ENCODE measurements at places on chromosomes 5 and 9.

DNA sequence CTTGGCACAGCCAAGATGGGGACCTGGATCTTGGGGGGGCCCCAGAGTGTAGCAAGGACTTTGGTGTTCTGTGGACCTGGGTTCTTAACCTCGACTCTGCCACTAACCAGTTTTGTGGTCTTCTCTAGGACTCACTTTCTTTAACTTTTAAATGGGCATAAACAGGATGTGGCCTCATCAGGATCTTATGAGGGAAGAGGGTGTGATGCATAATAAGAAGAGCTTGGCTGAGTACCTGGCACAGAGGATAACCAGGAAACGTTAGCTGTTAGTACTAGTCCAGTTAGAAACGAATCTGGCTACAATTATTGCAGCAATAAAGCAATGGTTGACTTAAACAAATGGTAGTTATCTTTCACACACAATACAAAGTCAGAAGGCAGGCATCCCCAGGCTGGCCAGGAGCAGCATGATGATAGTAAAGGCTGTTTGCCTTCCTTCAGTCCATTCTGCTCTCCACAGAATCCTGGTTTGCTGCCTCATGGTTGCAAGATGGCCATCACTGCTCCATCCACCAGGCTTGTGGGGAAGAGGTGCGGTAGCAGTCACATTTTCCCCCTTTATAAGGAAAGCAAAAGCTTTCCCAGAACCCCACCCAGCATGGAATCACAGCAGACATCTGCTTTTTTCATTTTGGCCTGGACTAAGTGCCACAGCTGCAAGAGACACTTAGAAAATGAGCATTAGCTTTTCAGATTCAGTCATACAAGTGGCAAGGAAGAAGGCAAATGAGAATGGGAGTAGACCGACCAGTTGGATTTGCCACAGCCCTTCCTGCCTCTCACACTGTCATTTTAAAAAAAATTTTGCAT is 225.0 kb downstream of the AOPEP start:
- peak; percentile 5 for DNase-seq

DNA sequence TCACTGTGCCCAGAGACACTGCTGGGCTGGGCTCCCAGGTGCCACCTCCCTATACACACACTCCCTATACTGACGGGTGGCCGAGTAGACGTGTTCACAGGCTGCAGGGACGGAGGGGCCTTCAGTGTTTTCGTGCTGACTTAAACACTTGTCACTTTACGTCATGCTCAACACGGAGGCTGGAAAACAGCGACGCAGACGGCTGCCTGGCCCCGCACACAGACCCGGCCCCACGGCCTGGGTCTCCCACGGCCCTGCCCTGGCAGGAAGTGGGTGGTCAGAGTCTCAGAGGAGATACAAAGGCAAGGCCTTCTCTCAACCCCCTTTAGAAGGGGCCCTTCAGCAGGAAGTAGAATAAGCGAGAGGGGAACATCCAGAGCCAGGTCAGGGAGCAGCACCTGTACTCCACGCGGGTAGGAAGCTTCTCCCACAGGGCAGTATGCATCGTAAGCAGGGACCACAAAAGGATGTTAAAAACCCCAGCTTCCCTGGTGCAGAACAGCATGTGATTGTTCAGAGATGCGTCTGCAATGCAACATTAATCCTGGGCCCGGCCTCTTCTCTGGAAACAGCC is 11.9 kb upstream of the TBC1D9B start:
- no peak for DNase-seq

GRCh38 chr5:115772731-115773475 is 43.6 kb downstream of the CDO1 start:
- DNase-seq = no peak

GRCh38 chr5:97568382-97568781 is 385.3 kb upstream of the RIOK2 start:
- DNase-seq = no peak

GRCh38 chr9:116868201-116868600 is 181.1 kb downstream of the TRIM32 start:
- no peak for DNase-seq

GRCh38 chr9:110592044-110592830 is 12.7 kb upstream of the SVEP1 start:
- DNase-seq = no peak

DNA sequence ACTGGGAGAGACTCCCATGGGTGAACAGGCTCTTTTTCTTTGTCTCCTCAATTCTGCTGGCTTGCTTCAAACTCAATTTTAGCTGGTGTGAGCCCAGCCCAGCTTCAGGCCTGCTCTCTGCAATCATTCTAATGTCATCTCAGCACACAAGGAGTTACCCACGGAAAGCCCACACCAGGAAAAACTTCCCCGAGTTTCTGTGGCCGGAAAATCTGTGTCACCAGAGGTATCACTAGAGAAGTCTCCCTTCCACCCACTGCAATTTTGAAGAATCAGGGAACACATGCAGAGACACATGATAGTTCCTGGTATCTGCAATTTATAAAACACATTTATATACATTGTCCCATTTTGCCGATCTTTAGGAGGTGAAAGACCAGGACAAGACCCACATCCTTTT is 13.5 kb upstream of the NDFIP1 start:
- no peak for DNase-seq

- DNase-seq = no peak
These were observed 799.3 kb upstream of the ACO1 start for GRCh38 chr9:31585158-31585557.

Measured in natural killer cell (primary cell).